Hematopoietic multipotent progenitor cell treated with erythropoietin and hydrocortisone succinate and interleukin-3 and kit ligand, for 6 days (in vitro differentiated cells): ENCODE measurements at places on chromosomes 6 and 20.

DNA sequence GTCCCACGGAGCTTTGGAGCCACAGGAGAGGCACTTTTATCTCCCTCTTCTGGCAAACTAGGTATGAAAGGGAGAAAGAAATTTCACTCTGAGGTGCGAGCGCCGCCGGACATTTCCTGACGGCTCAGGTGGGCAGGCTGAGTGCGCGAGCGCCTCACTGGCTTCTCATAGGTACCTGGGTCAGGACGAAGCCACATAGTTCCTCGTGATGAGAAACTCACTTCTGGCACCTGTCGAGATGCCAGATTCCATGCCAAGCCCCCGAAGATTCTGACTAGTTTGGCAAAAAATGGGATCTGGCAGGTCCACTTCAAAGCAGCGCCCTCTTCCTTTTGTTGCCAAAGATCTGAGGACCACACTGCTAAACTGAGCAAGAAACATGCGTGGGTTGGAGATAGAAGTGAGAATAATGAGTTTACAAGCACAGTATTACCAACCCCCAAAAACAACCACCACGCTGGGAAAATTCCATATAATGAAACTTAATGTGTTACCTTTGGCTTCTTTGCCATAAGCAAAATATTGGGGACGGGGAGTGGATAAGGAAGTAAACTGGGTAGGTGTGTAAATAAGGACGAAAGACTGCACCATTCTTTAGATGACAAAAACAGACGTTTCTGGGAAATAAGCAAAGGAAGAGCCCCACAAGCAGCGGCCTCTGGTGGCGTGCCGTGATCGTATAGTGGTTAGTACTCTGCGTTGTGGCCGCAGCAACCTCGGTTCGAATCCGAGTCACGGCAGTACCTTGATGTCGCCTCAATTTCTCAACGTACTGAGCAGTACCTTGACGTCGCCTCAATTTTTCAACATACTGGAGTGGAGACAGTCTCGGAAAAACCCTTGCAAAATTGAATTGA lies 89.8 kb upstream of the PRSS16 start:
- peak; percentile 88 for DNase-seq

- DNase-seq: no peak
These were observed 247.3 kb downstream of the MAFB start for GRCh38 chr20:40441771-40442170.

DNA sequence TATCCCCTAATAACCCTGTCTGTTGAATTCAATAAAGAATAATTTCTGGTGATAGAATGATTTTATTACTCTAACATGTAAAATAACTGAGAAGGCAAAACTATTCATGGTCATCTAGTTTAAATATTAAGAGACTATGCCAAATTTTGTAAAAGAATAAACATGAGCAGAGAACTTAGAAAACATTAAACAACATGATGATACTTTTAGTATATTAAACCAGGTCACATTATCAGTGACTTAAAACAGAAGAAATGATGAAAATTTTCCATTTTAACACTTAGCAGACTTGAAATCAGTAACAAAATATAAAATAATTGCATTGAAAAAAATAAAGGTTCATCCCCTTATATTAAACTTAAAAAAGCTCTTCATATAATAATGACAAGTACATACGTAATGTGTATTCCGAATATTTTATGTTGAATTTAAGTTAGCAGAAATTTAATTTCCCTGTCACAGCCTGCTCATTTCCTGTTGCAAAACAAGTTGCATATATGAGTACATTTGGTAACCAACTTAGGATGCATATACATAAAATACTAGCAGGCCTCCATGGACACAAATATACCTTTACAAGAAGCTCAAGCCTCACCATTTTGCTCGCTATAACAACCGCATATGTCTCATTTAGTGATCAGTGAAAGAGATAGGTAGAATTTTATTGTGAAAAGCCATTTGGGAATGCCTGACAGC lies 40.6 kb downstream of the DTNBP1 start:
- peak; percentile 38 for DNase-seq

DNA sequence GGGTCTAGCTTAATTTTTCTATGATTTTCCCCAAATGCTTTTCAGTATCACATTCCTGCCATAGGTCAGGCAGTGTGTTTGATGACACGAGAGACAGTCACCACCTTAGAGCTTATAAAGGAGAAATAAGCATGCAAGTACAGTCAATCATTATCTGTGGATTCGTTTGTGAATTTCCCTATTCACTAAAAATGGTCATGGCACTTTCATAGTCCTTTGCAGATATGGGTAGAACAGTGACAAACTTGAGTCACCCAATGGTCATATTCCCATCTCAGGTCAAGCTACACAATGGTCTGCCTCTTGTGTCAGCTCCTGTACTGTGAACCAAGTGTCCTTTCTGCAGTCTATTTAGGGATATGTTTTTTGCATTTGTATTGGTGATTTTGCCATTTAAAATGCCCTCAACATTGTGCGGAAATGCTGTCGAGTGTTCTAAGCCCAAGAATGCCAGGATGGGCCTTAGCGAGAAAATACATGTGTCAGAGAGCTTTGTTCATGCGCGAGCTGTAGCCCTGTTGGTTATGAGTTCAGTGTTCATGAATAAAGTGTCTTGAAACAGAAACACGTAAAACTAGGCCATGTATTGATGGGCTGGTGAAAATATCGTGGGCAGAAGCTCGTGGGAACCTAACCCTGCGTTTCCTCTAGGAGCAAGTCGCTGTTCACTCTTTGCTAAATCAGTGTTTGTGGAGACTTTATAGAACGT lies 19.8 kb downstream of the SUMO4 start:
- no peak for DNase-seq

DNA sequence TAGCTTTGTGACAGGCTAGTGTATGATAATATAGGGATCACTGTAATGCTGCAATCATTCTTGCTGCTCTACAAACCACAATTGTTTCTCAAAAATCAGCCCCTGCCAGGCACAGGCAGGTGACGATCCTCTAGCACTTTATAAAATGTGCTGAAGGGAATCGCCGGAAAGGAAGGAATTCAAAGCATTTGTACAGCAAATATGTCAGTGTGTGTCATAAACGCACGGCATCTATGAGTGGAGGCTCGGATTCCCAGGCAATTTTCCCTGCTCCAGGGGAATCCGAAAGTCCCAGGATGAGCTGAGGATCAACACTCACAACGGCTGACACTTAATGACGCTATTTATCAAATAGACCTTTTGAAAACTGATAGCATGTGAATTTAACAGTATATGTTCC lies 1.4 kb downstream of the PHACTR1 start:
- DNase-seq: no peak

DNA sequence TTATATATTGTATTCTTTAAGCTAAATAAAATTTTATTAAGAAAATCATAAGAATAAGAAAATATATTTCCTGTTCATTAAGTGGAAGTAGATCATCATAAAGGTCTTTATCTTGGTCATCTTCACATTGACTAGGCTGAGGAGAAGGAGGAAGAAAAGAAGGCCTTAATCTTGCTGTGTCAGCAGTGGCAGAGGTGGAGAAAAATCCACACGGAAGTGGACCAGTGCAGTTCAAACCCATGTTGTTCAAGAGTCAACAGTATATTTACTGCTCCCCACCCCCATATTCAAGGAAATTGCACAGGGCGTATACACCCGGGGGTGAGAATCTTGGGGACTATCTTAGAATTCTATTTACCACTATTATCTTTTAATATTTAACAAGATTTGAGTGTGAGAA lies 178.6 kb upstream of the SCGN start:
- no peak for DNase-seq

- DNase-seq: no peak
These were observed 540.7 kb downstream of the BMP2 start for GRCh38 chr20:7308163-7308562.

DNA sequence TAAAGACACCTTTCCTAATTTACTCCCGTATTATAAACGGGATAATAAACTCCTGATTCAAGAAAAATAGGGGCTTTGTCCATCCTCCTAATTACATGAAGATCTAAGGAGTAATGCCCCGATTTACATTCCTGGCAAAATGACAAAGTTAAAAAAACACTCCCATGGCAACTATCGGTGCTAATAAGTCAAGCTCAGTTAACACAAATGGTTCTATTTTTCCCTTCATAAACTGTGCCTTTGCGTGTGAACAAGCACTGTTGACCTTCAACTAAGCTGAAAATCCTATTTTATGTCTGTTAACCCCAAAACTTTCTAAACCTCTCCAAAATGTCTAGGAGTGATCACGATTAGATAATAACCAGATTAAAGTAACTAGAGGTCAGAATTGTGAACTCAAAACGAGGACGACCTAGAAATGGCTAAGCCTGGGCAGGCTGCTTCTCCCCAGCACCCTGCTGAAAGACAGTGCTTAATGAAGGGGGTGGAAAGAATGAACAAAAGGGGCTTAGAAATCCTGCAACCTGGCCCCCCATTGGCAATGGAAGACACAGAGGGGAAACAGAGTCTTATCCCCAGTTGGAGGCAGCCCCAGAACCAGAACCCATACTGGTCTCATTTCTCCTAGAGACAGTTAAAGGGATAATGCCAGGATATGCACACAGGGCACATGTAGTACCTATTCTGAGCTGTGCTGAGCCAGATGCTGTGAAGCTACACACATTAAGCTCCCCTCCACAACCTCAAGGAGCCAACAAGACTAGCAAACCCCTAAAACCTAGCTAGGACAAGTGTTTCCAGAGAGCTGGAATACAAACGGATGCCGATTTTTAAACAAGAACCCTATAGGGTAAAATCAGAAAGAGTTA lies 23.0 kb downstream of the SLC23A2 start:
- no peak for DNase-seq
